ENCODE measurements at places on chromosomes 1 and 21.

DNA sequence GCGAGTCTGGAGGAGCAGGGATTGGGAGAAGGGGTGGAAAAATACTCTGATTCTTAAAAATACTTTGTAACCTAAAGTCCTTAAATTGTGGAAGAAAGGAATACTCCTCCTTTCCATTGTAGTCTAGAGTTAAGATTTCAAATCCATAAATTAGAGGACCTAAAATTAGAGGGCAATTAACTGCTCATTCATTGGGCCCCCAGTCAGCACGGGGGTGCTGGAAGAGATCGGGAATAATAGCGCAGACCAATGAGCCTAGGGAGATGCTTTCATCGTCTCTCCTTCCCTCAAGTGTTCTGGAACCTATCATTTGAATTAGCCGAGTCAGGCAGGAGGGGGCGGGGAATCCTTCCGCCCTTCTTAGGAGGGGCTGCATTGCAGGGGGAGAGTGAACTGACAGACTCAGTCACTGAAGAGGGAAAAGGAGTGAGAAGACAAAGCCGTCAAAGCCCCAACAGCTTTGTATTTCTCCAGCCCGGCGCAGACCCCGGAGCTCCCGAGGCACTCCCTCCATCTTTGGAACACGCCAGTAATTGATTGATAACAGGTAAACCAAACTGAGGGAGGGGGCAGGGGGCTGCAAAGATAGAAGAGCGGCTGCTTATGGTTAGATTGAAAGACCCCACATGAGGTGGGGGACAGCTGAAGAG lies at the start of gene MLLT11:
MLLT11 (plus strand) TSS at position 391 of the 650 bp plus-strand sequence. CDS start 6,828 bp downstream, outside the sequence.
- DNase-seq: peak; percentile 87

DNA sequence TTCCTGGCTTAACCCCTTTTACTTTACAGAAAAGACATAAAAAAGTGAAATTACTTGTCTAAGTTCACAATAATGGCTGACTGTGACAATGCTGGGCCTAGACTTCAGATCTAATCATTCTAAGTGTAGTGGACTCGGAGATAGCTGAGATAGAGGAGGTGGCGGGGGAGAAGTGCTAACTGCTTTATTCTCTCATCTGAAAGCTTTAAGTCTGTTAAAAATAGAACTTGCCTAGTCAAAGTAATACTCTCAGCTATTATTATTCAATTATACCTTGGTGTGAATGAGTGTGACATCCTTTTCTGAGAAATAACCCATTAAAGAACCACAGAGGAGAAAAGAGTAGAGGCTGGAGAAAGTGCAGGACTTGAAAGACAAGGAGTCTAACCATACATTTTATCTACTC lies 96.1 kb upstream of the OLIG2 start:
- DNase-seq: no peak

DNA sequence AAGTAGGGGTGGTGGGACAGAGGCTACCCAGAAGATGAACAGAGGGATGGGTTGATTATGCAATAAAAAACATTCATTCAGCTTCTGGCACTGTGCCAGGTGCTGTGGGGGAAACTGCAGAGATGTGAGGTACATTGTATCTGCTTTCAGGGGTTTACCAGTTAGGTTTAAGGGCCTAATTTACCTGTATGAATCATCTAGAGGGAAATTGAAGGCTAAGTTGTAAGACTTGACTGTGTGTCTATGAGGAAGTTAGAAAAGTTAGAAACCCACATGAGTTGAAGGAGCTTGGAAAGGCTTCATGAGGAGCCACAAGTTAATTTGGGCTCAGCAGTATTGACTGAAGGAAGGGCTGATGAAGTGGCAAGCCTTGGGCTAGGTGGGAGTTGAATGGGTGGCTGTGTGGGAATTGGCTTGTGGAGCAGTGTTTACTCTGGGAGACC lies 36.7 kb upstream of the APOBEC4 start:
- no peak for DNase-seq

GRCh38 chr1:150836129-150836773 lies 28.2 kb upstream of the CTSK start:
- DNase-seq: peak; percentile 8

DNA sequence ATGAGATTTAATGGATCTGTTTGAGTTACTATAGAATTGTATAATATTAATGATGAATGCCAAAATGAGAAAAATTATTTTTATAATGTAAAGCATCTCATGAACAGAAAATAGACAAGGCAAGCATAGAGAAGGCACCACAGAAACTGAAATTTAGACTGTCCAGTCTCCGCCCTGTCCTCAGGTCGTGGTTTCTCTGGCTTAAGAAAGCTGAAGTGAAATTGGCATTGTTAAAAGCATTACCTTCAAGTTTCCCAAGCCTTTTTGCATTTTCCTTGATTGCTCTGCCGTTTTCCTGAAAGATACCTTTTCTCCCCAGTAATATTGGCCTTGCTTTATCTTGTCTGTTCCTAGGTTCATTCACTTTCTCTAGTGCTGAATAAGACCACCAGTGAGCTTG lies 58.0 kb downstream of the VPS13D start:
- no peak for DNase-seq

GRCh38 chr1:108512239-108513043 lies 47.5 kb upstream of the EEIG2 start:
- DNase-seq: peak; percentile 59

DNA sequence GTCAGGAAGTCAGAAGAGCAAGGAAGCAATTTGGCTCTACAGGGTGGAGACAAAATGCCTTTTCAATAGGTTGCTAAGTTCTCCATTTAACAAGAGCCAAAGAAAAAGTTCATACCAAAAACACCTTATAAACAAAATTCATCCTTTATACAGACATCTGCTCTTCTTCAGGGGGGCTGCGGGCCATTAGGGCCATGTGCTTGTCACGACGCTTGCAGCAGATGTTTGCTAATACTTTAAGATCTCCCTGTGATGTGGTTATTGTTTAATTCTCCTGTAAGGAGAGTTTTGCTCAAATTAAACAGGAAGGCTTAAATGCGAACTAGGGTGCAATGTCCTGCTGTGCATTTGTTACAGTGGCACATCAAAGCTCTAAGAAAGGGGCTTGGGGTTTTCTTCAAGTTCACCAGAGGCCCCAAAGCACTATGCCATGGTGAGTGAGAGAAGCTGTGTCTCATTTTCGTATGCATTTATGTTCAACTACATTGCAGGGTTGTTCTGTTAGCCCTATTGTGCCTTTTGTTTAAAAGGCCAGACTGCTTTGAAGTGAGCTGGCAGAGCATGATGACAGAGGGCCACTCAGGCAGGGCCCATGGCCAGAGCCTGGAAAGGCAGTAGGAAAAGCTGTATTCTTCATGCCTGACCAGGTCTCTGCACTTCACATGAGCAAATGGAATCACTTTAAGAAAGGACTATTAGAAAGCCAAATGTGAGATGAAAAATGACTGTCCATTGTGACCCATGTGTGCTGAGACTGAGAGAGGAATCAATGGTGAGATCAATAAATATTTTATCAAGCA lies 24.8 kb upstream of the NTPCR start:
- DNase-seq: no peak

DNA sequence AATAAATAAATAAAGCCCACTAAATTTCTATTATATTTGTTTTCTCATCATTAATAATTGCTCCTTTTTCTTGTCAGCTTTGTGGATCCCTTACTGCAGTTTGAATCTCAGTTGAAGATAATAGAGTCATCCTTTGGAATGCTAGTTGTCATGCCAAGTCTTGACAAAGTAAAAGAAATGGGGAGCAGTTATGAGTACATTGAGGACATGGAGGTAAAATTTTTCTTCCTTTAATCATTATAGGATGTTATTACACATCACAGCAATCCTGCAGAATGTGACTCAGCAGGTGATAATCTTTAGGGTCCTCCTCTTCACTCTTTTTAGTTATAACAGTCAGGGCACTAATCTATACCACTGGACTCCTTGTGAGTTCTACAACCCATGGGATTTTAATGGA lies 24.1 kb downstream of the MROH9 start:
- DNase-seq: no peak

- no peak for DNase-seq
Measured at GRCh38 chr21:25360593-25360992, 246.7 kb downstream of the MRPL39 start.

DNA sequence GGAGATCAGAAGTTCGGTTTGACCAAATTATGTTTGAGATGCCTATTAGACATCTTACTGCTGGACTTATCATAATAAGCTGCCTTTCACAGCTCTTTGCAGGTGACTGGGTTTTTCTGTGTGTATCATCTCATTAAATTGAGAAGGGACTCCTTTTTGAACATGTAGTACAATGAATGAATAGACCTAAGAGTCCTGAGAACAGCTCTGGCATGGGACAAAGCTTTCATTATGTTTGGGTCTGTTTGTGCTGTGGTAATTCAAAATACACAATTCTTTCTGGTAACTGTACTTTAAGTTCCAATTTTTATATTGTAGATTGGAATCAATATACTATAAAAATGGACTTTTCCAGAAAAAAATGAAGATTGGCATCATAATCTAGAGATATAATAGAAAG lies 312.3 kb downstream of the TM2D1 start:
- DNase-seq: no peak

GRCh38 chr1:233723387-233723786 lies 109.5 kb downstream of the KCNK1 start:
- no peak for DNase-seq

DNA sequence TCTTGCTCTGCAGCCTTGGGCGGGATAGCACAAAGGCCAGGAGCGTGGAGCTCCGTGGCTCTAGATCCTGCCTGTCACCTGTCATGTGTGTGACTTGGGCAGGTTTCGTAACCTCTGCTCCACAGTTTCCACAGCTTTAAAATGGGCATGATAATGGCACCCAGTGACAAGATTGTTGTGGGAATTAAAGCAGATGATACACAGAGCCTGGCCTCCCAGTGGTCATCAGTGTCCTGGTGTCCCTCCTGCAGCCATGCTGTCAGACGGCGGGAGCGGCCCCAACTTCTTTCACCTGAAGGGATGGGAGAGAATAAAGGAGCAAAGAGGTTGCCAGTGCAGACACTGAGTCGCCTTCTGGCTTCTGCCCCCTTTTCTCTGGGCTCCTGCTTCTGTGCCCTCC lies 61.5 kb downstream of the SLC37A1 start:
- DNase-seq: no peak

DNA sequence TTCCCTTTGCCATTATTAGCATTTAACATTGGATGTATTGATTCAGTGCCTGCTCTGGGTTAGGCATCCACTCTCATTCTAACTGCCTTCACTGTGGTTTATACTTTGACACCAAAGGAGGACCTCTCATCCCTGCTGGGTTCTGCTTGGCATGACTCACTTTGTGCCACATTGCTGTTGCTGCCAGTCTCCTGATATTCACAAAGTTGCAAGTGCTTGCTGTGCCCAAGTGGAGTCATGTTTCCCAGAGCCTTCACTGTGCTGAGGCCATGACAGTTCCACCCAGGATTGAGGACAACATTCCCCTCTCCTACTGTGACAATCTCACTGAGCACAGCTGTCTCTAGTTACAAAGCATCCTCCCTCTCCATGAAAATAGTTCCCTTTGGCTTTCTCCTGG lies 519.9 kb upstream of the USP24 start:
- DNase-seq: no peak

DNA sequence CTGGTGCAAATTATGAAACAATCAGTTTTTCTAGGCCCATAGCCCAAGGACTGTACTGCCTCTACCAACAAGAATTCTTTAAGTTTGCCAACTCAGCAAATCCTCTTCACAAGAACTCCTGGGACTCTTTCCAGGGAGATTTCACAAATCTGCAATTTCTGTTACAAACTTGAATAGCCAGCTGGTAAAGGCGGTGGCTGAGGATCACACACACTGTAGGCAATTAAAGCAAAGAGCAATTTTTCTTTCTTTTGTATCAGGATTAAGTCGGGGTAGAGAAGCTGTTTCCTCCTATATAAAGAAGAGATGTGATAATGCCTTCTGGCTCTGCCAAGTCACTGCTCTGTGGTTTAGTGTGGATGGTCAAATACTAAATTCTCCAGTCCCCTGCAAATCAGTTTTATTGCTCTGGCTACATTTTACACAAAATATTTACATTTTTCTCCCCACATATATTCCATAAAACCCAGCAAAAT lies 1.7 kb downstream of the ALDH9A1 start:
- DNase-seq: peak; percentile 54

GRCh38 chr1:6472391-6472790 lies 6.4 kb upstream of the TNFRSF25 start:
- no peak for DNase-seq

DNA sequence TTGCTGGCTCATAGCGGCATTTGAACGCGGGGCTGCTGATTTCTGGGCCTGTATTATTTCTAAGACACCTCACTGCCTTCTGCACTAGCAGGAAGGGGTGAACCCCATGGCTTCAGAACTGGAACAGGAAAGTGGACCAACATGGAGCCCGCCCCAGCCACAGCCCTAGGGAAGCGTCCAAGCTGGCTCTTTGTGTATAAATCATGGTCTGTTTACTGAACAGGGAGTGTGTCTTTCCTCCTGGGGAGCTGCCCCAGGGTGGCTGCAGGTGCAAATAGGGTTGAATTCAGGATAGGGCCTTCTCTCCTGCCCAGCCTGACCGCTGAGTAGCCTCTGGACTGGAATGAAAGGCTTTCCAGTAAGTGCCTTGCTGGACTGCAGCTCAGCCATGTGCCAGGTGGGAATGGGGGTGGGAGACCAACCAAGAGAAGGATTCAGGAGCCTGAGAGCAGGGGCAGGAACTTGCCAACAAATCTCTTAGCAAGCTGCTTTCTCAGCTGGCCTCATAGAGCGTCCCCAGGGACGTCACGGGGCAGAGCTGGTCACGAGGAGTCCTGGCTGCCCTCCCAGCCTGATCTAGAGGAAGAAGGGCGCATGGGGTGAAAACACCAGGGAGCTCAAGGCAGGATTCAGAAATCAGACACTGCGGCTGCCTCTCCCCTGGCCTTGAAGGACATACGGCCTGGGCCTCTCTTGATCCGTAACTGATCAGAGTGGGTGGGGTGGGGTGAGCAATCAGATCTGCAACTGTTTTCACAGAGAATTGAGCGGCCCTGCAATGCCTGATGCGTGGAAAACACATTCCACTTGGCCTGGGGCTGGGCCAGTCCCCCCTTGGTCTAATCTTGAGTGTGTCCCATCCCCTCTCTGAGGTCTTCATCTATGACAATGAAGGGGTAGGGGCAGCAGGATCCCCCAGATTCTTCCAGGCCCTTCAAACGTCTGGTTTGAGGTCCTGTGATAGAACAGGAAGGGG lies 56.5 kb upstream of the SELENON start:
- DNase-seq: peak; percentile 86

- DNase-seq: no peak
Measured at GRCh38 chr1:226027538-226028217, 28.5 kb upstream of the SDE2 start.

- DNase-seq: peak; percentile 52
Measured at GRCh38 chr1:29749024-29749945, 513.0 kb downstream of the PTPRU start.

DNA sequence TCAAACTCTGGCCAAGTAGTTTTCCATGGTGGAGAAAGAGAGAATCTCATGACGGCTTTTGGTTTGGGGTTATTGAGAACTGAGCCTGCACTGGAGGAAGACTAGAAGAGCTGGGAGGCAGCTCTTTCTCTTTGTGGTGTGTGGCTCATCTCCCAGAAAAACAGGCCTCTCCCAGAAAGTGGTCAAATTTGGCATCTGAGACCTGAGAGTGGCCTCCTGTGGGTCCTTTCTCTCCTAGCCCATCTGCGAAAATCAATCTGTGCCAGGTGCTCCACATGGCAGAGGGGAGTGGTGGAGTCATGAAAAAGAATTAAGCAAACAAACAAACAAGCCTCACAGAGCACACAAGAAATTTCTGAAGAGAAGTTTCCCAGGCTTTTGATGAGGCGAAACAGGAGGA lies 305.0 kb downstream of the ST6GALNAC3 start:
- DNase-seq: no peak

Measured in Ammon's horn (tissue), 1 donor.